ENCODE measurements at places on chromosomes 16 and 17.

- peak; percentile 92 for DNase-seq
Measured at GRCh38 chr16:81481207-81481821, 36.7 kb downstream of the CMIP start.

DNA sequence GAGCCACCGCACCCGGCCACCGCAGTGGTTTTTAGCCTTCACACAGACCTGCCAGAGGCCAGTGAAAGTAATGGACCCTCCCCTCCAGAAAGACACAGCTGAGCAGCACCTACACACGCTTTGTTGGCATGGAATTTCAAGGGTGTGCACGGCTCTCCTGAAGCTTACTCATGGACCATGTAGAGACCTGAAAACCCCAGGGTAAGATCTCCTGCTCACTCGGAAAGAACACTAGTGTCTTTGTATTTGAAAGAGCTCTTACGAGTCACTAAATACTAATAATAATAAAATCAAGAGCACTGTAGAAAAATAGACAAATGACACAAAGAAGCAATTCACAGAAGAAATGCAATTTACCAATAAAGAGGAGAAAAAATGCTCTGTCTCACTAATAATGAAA lies 20.0 kb downstream of the SLC43A2 start:
- DNase-seq, result no peak

DNA sequence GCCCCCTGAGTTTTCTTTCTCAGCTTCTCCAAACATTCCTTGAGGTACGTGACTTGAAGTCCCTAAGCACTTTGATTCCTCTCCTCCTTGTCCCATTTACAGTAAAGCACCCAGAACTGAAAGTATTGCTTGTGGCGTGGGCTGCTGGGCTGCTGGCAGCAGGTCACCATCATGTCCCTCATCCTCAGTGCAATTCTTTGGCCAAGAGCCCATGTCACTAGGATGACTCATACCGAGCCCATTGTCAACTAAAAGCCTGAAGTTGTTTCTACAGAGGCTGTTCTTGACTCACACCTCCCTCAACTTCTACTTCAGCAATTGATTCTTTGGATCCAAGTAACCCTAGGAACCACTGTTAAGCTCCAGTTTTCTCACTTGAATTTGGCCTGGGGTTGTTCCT lies 54.3 kb downstream of the KPNA2 start:
- peak; percentile 58 for DNase-seq

- no peak for DNase-seq
Measured at GRCh38 chr16:15498427-15499175, 64.2 kb downstream of the BMERB1 start.

- no peak for DNase-seq
Measured at GRCh38 chr17:78045316-78045715, 83.2 kb downstream of the TMC6 start.

DNA sequence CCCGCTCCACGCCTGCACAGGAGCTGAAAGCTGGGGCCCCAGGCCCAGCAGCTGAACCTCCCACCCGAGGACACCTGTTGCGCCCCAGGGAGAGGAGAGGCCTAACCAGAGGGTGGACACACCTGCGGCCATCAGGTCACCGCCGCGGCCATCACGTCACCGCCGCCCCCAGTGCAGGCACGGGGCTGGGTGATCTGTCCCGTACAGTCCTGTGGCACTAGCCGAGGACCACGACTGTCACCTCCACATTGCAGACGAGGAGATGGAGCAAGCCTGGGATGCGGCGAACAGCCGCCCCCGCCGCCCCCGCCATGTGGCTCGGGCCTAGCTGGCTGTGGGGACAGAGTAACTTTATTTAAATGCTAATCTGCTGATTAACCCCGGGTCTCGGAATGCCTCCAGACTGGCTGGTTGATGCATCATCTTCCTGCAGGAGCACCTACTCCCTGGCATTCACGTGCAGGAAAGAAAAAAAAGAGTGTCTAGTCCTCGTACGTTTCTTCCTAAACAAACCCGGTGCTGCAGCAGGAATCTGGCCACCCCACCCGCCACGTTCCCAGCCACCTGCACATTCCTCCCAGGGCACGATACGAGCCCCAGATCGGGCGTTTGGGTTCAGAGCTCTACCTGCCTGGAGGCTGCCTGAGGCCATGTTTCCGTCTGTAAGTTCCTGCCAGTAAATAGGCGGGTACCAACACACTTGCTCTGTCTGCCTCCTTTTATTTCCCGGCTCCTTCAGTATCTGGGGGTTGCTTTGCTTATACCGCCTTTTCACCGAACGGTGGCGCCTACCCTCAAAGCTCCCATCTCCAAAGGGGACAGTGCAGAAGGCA lies 29.9 kb downstream of the PIEZO1 start:
- peak; percentile 44 for DNase-seq

GRCh38 chr16:30485818-30486436 lies 13.4 kb downstream of the ITGAL start:
- no peak for DNase-seq

- DNase-seq, result no peak
Measured at GRCh38 chr17:65058593-65058992, 2.1 kb upstream of the GNA13 start.

DNA sequence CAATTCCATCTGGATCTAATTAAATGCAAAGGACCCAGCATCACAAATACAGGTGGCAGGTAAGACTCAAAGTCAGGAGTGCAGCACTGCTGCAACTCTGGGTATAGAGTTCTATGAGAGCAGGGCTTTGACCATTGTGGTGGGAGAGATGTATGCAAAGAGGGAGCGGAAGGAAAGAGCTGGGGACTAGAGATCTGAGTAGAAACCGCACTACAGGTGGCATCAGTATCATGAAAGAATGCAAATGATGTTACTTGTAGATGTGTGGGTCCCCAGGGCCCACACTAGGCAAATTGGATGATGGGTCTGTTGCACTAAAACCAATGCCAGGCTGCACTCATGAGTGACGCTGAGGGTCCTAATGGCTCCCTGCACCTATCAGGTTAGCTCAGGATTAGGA lies 287.1 kb upstream of the ASIC2 start:
- no peak for DNase-seq

GRCh38 chr16:76297941-76298340 lies 20.7 kb downstream of the CNTNAP4 start:
- DNase-seq, result no peak

- DNase-seq, result peak; percentile 95
Measured at GRCh38 chr16:55465077-55465896, 13.7 kb upstream of the MMP2 start.

DNA sequence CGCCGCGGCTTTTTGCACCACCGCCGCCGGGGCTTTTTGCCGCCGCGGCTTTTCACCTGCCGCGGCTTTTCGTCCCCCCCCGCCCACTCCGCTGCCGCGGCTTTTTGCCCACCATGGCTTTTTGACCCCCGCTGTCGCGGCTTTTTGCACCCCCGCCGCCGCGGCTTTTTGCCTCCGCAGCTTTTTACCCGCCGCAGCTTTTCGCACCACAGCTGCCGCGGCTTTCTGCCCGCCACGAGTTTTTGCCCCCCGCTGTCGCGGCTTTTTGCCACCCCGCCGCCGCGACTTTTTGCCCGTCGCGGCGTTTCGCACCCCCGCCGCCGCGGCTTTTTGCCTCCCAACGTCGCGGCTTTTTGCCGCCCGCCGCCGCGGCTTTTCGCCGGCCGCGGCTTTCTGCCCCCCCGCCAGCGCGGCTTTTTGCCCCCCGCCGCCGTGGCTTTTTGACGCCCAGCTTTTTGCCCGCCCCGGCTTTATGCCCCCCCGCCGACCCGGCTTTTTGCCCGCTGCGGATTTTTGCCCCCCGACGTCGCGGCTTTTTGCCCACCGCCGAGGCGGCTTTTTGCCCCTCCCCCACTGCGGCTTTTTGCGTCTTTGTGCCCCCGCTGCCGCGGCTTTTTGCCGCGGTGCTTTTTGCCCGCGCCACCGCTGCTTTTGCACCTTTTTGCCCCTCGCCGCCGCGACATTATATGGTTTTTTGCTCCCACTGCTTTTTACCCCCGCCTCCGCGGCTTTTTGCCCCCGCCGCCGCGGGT lies 1343.6 kb downstream of the TP53TG3F start:
- no peak for DNase-seq

- DNase-seq, result no peak
Measured at GRCh38 chr17:65633988-65634387, 72.5 kb upstream of the AXIN2 start.

DNA sequence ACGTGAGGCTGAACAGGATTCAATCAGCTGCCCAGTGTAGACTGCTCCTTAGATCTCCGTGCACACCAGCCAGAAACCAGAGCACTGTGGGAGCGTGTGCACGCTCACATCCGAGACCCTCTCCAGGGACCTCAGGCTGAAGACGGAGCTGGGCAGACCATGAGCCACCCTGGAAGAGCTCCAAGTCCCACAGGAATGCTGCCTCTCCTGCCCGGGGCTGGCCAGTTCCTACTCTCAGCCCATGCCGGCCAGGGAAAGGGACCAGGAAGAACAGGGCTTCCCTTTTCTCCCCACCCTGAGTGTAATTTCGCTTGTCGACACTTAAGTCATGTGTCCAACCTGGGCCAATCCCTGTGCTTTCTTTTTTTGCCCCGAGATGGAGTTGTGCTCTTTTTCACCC lies 6.9 kb downstream of the ALYREF start:
- DNase-seq, result no peak

DNA sequence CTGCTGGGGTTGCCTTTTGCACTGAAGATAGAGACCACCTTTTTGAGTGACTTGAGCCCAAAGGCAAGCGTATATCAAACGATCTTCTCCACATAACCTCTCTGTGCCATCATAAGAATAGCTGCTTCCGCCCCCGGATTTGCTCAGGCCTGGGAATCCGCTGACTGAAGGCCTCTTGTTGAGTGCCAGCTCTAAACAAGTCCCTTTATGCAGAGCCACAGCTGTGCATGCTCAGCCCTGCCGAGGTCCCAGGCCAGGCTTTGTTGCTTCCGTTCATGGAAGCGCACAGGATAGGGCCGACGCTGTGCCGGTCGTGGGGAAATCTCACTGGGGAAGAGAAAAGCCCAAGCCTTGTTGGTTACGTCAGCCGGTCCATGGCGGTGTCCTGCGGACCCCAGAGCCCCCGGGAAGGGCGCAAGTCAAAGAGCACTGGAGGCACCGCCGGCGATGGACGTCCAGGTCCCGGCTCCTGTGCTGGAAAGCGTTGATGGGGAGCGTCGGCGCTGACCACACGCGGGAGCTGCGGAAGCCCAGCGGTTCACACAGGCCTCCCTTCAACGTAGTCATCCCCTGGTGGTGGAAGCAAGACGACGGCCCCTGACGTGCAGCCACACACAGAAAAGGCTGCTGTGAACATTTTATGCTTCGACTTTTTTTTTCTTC lies 23.5 kb upstream of the RPL13 start:
- DNase-seq, result no peak

- no peak for DNase-seq
Measured at GRCh38 chr16:51449441-51449840, 298.4 kb upstream of the SALL1 start.

DNA sequence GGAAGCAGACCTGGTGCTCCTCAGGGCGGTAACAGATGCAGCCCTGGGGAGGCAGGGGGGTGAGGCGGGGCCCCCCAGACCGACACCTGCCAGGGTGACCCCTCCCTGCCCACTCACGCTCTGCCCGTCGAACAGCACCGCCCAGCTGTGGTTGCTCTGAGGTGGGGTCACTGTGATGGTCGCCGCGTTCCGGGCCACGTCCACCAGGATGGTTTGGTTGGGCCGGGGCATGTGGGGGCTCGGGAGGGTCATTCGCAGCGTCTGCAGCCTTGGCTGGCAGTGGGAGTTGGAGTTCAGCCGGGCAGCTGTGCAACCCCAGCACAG lies 692 bp downstream of the BRICD5 start:
- DNase-seq, result no peak

DNA sequence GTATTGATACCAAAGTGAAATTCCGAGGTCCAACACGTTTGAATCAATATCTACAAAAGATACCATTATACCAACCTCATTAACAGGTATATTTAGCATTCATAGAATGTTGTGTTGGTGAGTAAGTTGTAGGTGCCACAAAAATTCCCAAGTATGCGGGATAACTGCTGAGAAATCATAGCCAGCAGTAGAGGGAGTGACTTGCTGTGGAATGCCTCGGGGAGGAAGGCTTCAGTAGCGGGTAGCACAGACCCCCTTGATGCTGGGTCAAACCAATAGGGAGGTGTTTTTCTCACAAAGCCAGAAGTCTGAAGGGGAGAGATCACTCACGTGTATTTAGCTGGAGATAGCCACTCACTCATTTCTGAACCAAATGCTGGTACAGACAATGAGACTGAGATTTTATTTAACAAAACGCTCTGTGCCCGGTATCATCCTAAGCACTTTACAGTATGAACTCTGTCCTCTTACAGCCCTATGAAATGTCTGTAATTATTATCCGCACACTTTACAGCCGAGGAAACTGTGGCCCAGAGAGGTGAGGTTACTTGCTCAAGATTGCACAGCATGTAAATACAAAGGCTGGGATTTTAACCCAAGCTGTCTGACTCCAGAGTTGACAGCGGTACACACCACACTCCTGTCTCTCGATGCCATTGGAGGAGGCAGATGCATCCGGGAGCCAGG lies 23.1 kb downstream of the HSBP1 start:
- no peak for DNase-seq

DNA sequence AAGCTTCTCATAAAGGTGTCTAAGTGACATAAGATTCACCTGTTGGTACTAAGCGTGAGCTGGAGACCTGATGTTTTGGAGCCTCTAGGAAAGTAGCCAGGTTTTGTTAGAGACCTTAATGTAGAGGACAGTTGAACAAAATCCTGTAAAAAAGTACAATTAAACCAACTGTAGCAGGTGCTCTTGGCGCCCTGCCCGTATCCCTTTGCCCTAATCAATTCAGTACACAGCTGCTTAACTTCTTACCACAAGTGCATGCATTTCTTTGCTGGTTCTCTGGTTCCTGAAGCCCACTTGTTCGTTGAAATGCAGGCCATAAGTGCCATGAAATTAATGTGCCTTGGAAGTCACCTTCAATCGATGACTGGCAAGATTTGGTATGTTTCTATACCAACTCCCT lies 24.4 kb downstream of the GLP2R start:
- DNase-seq, result no peak

- DNase-seq, result no peak
Measured at GRCh38 chr17:37470181-37470580, 19.5 kb upstream of the DUSP14 start.

DNA sequence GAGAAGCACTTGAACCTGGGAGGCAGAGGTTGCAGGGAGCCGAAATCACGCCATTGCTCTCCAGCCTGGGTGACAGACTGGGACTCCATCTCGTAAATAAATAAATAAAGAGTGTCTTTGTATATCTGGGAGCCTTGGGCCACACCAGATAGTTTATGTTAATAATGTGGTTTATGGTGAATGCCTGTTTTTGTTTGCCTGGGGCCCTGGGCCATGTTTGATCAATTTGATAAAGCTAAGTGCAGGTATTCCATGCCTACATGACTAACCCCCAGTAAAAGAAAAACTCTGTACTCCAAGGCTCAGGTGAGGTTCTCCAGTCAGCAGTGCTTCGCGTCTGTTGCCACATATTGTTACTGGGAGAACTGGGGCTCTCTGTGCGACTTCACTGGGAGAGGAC lies 15.1 kb downstream of the SCIMP start:
- no peak for DNase-seq

- peak; percentile 87 for DNase-seq
Measured at GRCh38 chr16:28140788-28141618, 70.8 kb downstream of the XPO6 start.

All from hematopoietic multipotent progenitor cell treated with erythropoietin and hydrocortisone succinate and interleukin-3 and kit ligand, for 6 days (in vitro differentiated cells).